ENCODE measurements at places on chromosomes 1 and 21.

GRCh38 chr1:5680600-5680999 lies 311.6 kb downstream of the NPHP4 start:
- DNase-seq, result no peak

GRCh38 chr1:220884109-220884980 lies 5.1 kb downstream of the HLX start:
- DNase-seq, result no peak

- no peak for DNase-seq
Measured at GRCh38 chr1:101996825-101997465, at the start of gene OLFM3. TSS of gene OLFM3 (minus strand) at chr1:101996926.

DNA sequence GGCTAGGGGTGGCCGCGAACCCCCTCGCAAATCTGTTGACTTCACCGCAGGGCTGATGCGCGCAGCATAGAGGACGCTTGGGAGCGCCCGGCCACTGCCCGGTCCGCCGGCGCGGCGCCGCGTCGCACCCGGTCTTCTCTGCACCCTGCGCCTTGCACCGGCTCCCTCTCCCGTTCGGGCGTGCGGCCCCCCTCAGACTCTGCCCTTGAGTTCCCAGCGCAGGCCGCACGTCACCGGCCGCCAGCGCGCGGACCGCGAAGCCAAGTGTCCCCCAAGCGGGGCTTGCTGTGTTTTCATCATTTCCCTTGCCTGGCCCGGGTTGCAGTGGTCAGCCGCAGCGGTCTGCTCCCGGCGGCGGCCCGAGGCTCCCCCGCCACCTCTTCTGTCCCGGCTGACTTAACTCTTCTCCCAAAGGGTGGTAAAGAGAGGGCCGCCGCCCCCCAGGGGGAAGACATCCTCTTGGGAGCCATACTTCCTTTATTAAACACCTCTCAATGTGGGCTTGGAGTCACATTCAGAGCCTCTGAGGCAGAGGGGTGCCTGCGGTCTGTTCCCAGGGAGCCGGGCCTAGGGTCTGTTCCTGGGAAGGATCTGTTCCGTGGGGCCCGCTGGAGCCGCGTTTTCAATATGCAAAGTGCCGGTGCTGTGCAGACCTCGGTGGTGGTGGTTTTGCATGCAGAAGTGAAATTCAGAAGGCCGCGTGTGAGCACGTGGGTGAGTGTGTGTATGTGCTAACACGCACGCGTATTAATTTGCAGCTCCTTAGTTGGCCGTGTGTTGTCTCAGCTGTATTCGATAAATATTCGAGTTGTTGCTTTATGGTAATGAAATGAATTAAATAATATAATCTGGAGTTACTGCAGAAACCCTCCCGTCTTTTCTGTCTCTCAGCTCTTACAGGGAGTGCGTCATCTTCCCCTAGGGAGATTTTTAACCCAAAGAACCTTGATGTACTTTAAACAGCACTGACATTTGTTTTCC lies 17.6 kb downstream of the PBX1 start:
- DNase-seq, result no peak

DNA sequence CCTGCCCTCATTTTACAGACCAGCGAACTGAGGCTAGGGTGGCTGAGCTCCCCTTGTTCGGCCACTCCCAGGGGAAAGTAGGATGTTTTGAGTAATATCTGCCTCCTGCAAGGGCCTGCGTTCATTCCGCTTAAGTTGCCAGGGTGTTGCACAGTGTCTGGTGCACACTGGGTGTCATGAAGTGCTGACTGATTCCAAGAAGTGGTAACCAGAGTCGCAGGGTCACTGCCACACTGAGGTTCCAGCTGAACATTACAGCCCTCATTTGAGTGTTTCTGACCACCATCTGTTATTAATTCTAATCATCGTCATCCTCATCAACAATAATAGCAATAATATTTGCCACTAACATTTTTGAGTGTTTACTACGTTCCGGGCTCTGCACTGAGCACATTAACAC lies 250.6 kb downstream of the KAZN start:
- DNase-seq, result no peak

GRCh38 chr21:41902946-41903345 lies 23.8 kb upstream of the PRDM15 start:
- no peak for DNase-seq

DNA sequence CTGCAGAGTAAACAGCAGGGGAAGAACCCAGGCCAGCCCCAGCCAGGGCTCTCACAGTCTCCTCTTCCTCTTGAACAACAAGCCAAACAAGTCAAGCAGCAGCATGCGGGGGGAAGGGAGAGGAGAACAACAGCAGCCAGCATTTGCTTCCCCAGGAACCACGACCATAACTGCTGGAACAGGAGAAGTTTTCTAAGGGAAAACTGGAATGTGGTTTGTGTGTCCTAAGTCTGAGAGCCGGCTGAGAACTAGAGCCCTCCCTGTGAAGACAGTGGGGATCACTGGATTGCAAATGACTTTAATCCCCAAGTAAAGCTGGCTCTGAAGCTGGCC lies 48.2 kb downstream of the COQ8A start:
- no peak for DNase-seq

GRCh38 chr1:10173582-10173981 lies 36.8 kb upstream of the KIF1B start:
- DNase-seq, result no peak

DNA sequence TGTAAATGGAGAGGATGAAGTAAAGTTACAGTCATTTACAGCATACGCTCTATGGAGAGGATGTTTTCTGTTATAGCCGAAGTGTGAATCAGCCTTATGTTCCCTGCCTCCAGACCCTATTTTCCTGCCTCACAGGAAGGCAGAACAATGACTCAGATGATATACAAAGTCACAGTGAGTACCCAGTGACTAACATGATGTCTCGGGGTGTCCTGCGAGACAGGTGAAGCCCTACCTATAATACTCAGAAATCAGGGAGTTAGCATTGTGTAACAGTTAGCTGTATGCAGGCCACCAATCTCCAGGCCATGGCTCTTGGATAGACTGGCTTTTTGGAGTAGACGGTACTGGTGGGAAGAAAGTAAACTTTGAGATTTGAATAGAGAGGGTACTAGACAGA lies 55.6 kb upstream of the FBXO28 start:
- DNase-seq, result no peak

DNA sequence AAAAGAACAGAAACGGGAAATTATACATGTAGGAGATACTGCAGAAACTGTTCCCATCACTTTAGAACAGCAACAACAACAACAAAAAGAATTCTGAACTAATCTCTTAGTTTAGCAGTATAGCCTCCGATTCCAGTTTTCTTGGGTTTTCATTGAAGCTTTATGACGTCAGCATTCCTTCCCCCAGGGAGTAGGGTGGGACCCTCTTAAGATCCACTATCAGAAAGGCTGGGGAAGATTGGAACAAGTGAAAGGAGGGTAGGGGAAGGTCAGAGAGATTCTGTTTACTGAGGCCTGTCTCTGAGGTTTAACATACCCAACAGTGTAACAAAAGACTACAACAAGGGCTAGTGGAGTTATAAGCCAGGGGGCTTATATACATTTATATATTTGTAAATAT lies 121.4 kb upstream of the OLFM3 start:
- no peak for DNase-seq

DNA sequence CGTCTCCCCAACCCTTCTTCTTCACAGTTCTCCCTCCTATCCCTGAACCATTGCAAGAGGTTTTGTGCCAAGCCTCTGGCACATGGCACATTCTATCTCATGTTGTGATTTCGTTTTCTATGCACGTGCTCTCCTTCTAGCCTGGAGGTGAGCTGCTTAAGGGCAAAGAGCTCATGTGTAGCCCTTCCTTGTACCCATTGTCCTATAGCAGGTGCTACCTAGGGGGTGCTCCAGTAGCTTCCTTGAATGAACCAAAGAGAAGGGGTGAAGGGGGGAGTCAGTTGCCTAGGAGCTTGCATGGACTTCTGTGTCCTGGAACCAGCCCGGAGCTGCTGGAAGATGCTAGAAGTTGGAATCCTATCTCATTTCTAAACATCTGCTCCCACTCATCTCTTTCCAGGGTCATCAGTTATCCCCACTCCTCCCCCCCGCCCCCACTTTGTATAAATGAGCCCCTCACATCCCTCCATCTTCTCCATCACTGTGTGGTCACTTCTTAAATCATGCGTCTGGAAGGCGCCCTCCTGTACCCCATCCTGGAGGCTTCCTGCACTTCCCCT lies 535 bp upstream of the DISC1 start:
- no peak for DNase-seq

GRCh38 chr1:100604372-100604771 lies 66.4 kb downstream of the GPR88 start:
- DNase-seq, result no peak

- DNase-seq, result no peak
Measured at GRCh38 chr1:204733289-204733688, 47.8 kb upstream of the LRRN2 start.

DNA sequence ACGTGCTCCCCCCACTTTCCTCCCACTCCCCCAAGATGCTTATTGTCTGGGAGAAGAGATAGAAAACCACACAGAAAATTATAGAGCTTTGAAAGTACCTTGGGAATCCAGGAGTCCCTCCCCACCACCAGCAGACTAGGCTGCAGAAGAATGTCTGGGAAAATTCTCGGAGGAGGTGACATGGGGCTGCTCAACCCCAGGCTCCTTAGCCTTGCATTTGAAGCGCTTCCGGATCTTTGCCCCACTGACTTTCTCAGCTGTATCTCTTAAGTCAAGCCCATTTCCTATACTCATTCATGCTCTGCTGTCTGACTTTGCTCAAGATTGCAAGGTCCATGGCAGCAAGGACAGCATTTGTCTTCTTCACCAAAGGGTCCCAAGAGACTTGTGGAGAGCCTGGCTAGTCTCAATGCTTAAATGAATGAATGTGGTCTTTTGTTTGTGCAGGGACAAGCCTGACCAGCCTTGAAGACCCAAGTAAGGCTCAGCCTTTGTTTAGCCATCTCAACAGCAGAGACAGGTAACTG lies 38.0 kb downstream of the DNTTIP2 start:
- DNase-seq, result no peak

- DNase-seq, result no peak
Measured at GRCh38 chr21:42106425-42106824, 35.3 kb downstream of the UMODL1 start.

DNA sequence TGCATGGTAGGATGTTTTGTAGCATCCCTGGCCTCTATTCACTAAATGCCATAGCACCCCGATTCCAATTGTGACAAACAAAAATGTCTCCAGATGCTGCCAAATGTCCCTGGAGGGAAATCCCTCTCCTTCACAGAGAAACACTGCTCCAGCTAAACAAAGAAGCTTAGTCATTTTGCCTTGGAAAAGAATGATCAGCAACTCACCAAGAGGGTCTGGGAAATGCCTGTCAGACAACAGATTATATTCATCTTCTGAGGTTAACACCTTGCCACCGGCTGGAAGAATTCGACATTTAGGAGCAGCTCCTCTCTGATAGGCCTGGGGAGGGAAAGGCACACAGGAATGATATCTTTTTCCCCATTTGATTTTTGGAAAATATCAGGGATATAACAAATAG lies 84.4 kb downstream of the NIBAN1 start:
- DNase-seq, result no peak

DNA sequence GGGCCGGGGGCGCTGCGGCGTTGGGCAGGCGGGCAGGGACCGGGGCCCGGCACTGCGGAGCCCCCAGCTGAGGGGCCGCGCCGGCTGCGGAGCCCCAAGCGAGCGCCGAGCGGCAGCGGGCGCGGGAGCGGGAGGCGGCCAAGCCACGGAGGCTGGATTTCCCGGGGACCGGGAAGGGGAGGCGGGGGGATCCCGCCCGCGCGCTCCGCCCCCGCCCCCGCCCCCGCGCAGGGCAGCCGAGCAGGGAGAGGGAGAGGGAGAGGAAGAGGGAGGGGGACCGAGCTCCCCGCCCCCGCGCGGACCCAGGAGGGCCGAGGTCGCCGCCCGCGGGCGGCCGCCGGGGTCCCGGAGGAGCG lies at the start of gene DLGAP3:
Gene DLGAP3, minus strand, starts transcription at position 154 of the 356 bp plus-strand sequence. CDS start 24,267 bp downstream, outside the sequence.
- no peak for DNase-seq

DNA sequence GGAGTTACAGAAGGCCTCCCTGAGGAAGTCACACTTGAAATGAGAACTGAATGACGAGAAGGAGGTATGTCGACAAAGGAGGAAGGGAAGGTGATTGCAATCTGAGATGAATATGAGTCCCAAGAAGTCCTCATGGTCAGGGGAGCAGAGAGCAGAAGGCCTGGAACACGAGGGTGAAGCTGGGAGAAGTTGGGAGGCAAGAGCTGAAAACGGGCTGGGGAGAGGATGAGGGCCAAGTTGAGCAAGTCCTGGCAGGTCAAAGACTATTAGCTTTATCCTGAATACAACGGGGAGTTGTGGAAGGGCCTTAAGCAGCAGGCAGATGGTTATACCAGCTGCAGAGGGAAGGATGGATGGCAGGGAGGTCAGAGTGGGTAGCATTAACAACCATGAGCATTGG lies 89.5 kb downstream of the KCNJ15 start:
- DNase-seq, result no peak

DNA sequence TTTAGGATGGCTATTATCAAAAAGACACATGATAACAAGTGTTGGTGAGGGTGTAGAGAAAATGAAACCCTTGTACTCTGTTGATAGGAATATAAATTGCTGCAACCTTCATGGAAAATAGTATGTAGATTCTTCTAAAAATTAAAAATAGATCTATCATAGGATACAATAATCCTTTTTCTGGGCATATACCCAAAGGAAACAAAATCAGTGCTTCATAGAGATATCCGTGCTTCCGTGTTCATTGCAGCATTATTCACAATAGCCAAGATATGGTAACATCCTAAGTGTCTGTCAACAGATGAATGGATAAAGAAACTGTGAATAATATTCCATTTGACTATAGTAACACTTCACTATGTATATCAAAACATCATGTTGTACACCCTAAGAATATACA lies 106.7 kb downstream of the MIS18A start:
- DNase-seq, result no peak

- no peak for DNase-seq
Measured at GRCh38 chr1:162906485-162906884, 45.5 kb upstream of the CCDC190 start.

- DNase-seq, result no peak
Measured at GRCh38 chr1:11078631-11079030, 18.8 kb upstream of the SRM start.

DNA sequence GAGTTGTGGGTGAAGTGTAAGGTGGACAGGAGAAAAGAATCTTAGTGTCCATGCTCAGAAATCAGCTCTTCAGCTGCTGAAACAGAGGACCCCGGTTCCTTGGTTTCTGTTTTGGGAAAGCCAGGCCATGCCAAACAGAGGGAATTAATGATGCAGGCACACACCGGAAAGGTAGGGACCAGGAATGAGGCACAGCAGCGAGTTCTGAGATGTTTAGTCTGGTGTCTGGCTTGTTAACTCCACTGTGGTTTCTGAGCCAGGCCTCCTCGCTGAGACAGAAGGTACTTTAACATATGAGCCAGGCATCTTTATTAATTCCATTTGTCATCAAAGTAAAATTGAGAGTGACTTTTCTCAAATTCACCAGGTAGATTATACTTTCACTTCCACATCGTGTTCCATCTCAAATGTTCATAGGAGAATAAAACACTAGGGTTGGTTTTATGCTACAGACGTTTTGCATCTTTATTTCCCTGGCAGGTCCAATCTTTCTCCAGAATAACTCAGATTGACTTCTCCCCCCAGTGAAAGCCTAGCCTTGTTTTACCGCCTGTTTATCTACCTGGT lies 23.5 kb downstream of the LRRC8D start:
- no peak for DNase-seq

GRCh38 chr1:229437443-229437842 lies 3.5 kb upstream of the ACTA1 start:
- DNase-seq, result no peak

- peak; percentile 30 for DNase-seq
Measured at GRCh38 chr1:3399732-3400131, 54.7 kb upstream of the ARHGEF16 start.

- DNase-seq, result no peak
Measured at GRCh38 chr1:156124557-156125483, 10.3 kb downstream of the LMNA start.

All from tibial nerve (tissue), 4 donors.